Adrenal gland (tissue), 19 donors: ENCODE measurements at places on chromosomes 3 and 15. TPM values are rescaled to one million over a fixed set of nuclear protein-coding genes. Genes with fewer than 3 reads are reported as not detected.

- H3K36me3 ChIP-seq = peaks cover 39% of the 10 kb centered on the region
- DNase-seq = no peak
- no peak overlapping the region for H3K27ac ChIP-seq
- H3K4me3 ChIP-seq = no peak overlapping the region
- H3K27me3 ChIP-seq = no peaks in the 10 kb centered on the region
These were observed 38.5 kb downstream of the HPS3 start for GRCh38 chr3:149167898-149168297.

SLC22A13 gene
- total RNA-seq = not detected

OR5K2 gene
- total RNA-seq = not detected

GRCh38 chr3:142028243-142028777, 121.0 kb downstream of the TFDP2 start:
- H3K36me3 ChIP-seq = no peaks in the 10 kb centered on the region
- no peaks in the 10 kb centered on the region for H3K27me3 ChIP-seq

GRCh38 chr15:69082021-69082502, 67.6 kb downstream of the NOX5 start:
- no peak overlapping the region for H3K4me3 ChIP-seq
- H3K4me1 ChIP-seq = peaks cover 23% of the 10 kb centered on the region
- H3K27ac ChIP-seq = peak overlapping the region; percentile 85
- peak; percentile 80 for DNase-seq

DNA sequence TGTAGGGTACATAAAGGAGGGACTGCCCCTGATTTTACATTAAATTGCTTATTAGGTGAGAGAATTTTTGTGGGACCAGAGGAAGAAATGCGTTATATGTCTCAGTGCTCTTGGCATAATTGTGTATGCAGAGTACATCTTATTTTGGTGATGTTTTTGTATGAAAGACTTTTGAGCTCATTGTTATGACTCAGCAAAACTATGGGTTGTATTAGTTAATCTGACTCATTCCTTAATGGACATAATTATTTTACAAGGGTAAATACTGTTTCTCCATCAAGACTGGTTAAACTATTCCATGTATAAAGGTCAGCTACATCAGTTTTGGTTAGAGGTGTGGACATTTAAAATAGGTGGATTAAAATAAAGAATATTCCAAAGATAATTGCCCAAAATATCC, 156.8 kb downstream of the ALCAM start:
- no peak for DNase-seq
- H3K36me3 ChIP-seq = no peaks in the 10 kb centered on the region
- H3K4me1 ChIP-seq = no peaks in the 10 kb centered on the region
- H3K27me3 ChIP-seq = no peaks in the 10 kb centered on the region
- no peak overlapping the region for H3K4me3 ChIP-seq

MOBP gene
- not detected for total RNA-seq

DNA sequence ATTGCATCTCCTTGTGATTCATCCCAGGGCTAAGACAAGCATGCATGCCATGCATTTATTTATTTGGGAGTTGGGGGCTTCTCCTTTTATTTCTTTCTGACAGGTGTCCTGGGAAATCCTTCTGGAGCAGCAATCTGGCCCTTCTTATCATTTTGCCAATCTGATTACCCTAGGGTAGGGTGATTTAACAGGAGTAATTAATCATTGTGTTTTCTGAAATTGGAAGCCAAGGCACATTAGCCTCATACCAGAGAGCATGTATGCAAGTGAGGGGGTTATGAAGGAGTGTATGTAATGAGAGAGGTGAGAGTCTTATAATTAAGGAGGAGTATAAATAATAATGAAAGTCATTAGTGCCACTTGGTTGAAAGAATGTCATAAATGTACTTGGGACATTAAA, 37.4 kb upstream of the ARPP21 start:
- no peak for DNase-seq
- H3K4me3 ChIP-seq = no peak overlapping the region
- no peaks in the 10 kb centered on the region for H3K4me1 ChIP-seq
- H3K27ac ChIP-seq = no peak overlapping the region
- no peaks in the 10 kb centered on the region for H3K36me3 ChIP-seq

ZNF860 gene
- total RNA-seq = 0.27 TPM

DNA sequence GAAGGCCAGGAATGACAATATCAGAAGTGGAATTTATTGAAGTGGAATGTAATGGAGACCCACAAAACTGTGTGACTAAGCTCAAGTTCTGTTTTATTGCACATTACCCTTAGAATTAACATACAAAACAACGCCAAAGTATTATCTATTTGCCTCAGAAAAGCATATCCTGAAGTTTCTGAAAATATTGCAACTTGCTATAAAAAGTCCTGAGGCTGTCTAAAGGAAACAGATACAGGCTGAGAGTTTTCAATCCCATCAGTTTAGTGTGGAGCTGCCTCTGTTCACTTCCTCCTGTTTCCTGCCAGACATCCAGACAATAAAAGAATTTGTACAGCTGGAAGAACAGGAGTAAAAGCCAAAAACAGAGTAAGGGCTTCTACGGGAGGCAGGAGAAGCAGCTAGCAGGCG, 108.8 kb downstream of the FBN1 start:
- no peak for DNase-seq
- H3K4me3 ChIP-seq = no peak overlapping the region
- no peaks in the 10 kb centered on the region for H3K36me3 ChIP-seq
- peak overlapping the region; percentile 36 for H3K27ac ChIP-seq
- no peaks in the 10 kb centered on the region for H3K27me3 ChIP-seq

DNA sequence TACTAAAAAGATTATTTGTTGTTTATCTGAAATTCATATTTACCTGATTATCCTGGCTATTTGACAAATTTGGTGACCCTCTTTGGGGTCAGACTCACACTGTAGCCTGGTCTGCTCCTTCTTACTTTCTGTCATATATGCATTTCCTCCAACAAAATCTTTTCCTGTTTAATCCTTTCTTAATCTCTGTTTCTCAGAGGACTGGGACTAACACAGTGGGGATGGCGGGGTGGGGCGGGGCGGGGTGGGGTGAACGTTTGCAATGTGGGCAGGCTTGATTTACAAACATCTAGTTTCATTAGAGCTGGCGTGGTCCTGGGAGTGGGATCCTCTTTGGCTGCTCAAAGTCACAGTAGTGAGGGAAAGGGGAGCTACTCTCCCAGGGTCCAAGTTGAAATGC, 35.3 kb upstream of the CDCP1 start:
- H3K4me1 ChIP-seq = peaks cover 4% of the 10 kb centered on the region
- H3K27me3 ChIP-seq = no peaks in the 10 kb centered on the region
- no peak overlapping the region for H3K27ac ChIP-seq
- no peak for DNase-seq
- no peak overlapping the region for H3K4me3 ChIP-seq

KIF15 gene
- total RNA-seq = 0.55 TPM
